ENCODE measurements at places on chromosomes 12 and 14.

- DNase-seq = no peak
Observed at GRCh38 chr14:77580964-77581505, 35.4 kb downstream of the SPTLC2 start.

DNA sequence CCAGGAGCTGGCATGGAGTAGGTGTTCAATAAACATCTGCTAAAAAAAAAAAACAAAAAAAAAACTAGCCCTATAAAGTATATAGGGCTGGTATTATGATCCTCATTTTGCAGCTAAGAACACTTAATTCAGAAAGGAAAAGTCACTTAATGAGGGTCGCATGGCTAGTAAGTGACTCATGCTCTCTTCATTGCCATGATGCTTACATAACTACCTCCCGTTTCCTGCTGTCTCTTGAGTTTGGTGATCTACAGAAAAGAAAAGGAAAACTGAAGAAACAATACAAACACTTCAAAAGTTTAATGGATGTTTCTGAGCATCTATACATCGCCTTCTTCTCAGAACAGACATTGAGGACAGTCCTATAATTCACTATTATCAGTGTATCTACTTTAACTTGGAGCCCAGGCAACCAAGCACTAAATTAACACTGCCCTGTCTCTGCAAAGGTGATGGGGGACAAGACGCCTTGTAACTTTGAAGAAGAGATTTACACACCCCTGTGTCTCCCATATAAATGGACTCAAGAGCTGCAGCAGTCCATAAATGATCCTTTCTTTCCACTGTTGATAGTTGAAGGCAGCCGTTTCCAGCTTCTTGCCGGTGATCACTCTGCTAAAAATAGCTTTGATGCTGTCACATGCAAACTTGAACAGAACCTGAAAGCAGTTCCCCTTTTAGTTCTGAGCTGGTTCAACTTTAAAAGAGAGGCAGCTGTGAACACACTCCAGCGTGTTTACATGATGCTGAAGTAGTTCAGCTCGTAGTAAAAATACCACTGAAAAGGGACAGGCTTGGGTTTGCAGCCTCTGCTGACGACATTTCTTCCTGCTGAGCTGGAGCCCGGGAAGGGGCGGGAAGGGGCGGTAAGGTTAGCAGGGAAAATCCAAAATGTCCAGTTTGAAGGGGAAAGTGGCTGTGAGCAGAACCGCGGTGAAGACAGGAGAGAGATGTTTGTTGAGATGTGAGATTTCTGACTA lies 113.3 kb downstream of the FOXN3 start:
- no peak for DNase-seq

GRCh38 chr14:96586056-96586455 lies 83.9 kb downstream of the PAPOLA start:
- no peak for DNase-seq

GRCh38 chr12:25438638-25439037 lies 114.4 kb downstream of the LMNTD1 start:
- no peak for DNase-seq

DNA sequence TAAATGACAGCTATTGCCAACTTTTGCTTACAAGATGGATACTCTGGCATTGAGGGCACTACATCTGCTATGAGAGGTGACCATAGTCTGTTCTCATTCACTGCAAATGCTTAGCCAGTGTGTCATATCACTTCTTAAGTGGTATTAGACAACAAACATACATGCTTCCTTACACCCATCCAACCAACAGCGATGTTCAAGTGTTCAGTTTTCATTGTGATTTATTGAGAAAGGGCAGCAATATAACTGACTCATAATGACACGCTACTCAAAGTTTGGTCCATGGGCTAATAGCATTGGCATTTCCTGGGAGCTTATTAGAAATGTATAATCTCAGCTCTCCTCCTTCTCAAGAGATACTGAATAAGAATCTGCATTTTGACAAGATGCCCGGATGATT lies 181.7 kb downstream of the NPAS3 start:
- DNase-seq = no peak

DNA sequence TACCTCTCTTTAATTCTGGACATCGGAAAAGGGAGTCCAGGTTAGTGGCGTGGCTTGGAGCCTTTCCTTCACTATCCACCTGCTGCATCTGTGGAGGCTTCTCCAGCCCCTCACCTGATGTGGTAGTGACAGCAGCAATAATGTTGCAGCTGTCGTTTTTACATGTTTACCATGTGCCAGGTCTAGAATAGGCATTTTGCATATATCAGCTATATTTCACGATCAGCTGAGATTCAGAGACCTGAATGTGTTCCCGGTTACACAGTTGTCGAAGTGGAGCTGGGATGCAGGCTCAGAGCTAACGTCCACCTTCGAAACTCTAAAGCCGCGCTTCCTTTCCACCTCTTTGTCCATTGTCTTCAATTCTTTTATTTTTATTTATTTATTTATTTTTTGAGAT lies 91.0 kb downstream of the BORCS5 start:
- DNase-seq = no peak

DNA sequence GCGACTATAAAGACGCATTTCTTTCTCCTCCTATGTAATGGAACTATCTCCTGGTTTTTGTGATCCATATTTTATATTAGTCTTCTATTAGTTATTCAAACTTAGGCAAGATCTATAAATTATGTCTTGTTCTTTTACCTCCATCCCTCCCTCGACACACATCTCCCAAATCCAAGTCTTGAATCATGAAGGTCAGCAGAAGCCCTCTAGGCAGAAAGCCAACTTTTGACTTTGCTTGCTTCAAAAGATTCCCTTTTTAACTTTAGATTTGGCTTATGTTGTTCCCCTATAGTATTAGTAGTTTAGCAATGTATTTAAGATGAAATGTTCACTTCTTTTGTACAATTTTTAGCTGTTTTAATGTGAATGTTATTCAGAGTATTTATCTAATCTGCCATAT lies 689.8 kb downstream of the SLC6A15 start:
- no peak for DNase-seq

- DNase-seq = no peak
Observed at GRCh38 chr12:128863957-128864356, 10.7 kb downstream of the GLT1D1 start.

DNA sequence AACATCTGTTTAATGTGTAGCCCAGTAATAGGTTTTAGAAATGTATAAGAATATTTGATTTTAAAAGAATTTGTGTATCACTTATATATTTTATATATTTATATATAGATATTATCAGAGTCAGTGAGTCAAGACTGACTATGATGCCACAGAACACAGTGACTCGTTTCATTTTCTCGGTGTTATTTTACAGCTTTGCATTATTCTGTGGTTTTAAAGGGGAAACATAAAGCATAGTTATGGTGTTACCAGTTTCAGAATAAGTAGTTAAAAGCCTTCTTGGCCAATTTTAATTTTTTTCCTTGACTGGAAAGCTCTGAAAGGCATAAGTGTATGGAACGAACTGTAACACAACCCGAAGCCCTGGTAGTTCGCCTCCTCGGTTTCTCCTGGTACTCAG lies 91.0 kb downstream of the GRIP1 start:
- DNase-seq = no peak

DNA sequence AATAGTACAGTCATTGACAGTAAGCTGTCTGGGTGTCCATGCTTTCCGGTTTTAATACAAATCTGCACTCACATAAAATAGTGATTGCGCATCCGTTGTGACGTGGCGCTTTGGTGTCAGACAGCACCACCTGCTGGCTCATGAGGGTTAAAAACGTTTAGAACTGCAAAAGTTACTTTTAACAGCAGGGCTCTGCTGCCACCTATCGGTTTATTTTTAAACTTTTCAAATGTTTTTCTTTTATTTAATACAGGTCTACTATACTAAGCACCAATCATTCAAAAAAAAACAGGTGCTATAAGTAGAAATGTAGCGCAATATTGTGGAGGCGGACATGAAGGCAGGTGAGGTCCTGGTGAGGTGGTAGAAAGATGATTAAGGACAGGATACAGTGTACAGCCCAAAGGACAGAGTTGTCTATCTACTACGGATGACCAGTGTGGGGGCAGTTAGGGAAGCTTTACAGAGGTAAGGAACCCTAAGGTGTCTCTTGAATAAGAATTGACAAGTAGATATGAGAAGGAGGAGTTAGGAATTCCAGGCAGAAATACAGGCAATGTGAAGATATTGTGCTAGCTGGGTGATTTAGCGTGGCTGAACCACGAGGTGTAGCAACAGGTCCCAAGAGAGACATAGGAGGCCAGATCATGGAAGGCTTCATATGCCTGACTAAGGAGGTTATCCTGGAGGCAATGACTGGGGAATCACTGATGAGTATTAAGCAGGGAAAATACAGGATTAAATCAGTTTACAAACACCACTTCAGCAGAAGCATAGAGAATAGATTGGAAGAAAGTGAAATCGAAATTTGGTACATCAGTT lies 91.5 kb upstream of the PRB2 start:
- DNase-seq = peak; percentile 60

DNA sequence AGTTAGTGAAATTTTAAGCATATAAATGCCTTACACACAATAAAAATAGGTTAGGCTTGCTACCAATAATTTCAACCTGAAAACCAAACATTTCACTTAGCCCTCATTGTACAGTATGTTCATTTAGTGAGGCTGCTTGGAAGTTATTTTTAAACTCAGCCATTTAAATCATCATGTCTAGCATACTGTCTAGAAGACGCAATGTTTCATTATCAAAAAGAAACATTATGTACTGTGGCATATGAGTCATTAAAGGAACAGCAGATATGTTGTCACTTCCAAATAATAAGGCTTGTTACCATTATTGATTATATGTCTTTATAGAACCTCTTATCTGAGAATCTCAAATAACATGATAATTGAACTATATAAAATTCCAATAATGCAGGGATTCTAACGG lies 304.7 kb downstream of the RMST start:
- DNase-seq = no peak

GRCh38 chr12:14723763-14724162 lies 27.4 kb upstream of the GUCY2C start:
- peak; percentile 32 for DNase-seq
